ENCODE measurements at places on chromosomes 7 and 10.

- DNase-seq = no peak
Measured at GRCh38 chr7:8155836-8156235, 106.1 kb downstream of the ICA1 start.

GRCh38 chr7:45897042-45897690 lies 8.9 kb downstream of the IGFBP1 start:
- DNase-seq = no peak

GRCh38 chr10:44477046-44477425 lies 92.1 kb upstream of the CXCL12 start:
- DNase-seq = no peak

DNA sequence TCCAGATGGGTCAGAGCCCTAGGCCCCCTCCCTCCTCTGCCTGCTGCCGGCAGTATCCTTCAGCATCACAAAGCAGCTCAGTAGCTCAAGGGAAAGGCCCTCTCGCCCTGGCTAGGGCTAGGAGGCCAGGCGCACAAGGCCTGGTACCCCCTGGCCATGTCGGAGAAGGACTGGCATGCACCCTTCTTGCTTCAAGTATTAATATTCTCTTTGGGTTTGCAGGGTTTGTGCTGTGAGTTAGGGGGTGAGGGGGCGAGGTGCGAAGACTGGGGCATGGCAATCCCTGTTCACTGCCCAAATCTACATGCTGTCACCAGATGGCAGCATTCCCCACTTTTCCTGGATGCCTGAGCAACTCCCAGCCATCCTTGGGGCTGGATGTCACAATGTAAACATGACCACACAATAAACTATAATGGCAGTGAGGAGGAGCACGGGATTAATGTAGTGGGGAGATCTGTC lies 105.2 kb downstream of the NEURL1 start:
- DNase-seq = no peak

DNA sequence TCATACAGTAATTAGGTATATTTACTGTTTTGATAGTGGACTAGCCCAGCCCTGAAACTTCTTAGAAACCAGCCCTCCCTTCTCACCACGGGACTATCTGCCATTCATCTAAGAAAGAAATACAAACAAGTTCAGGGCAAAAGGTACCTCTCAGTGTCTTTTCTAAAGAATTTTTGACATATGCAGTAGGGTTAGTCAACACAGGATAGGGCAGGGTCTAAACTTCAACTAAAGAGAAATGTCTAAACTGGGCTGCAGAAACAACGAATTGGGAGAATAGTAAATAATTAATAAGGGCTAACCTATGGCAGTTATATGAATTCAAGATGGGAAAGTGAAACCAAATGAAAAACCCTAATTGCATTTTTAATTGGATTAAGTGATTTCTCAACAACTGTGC lies 496.6 kb downstream of the INHBA start:
- DNase-seq = no peak

DNA sequence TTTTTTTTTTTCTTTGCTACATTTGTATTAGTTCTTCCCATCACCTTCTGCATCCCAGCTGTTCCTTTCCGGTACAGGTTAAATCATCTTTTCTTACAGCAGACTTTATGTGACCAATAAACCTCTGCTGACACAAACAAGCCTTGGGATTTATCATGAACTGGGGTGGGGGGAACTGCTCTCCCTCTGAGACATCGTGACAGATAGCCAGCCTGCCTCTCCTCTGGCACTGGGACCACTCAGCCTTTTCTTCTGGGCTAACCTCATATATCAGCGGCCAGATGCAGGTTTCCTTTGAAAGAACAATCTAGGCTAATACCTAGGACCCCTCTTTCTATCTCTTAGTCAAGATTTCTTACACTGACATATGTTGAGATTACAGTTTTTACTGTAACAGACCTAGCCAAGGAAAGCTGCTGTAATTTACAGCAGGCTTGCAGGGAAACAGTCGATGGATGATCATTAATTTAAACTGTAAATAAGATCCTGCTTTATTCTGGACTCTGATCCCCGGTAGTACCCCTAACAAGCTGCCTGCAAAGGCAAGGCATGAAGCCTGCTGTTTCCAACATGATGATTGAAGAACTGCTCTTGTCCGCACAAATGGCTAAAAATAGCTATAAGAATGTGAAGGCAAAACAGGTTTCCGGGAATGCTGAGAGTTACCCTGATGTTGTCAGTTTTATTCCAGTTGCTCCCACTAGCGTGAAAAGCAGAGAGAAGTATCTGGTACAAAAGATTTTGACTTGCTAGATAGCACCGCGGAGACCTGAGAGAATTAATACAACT lies 338.7 kb downstream of the SORCS1 start:
- DNase-seq = no peak

GRCh38 chr10:33880291-33880690 lies 545.8 kb upstream of the NRP1 start:
- DNase-seq = no peak

DNA sequence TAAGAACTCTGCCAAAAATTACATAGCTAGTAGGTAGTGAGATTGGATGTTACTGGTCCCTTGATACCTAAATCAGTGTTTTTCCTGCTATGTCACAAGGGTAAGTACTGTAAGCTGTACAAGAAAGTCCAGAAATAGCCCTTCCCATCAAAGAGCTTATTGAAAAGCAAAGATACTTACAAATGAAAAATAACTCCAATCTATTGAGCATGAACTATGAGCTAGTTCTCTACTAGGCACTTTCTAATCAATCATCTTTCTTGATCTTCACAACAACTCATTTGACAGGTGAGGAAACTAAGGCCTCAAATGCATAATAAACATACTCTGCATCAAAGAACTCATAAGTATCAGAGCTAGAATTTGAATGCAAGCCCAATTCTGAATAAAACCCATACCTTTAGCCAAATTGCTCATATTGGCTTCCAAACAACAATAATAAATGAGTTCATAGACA lies 249.8 kb upstream of the TCF7L2 start:
- no peak for DNase-seq

GRCh38 chr10:77188521-77188920 lies 449.1 kb downstream of the KCNMA1 start:
- no peak for DNase-seq

DNA sequence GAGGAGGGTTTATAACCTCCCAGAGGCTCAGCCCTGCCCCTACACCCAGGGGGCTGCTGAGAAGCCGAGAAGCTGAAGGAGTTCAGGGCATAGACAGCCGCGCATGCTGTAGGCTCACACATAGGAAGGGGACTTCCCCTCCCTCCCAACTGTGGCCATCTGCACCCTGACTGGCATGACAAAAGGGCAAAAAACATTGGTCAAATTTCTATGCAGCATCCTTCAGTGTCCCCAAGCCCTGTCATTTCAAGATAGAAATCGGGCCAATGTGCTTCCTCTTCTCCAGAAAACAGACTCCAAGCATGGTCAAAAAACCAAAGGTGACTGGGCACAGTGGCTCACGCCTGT lies 55.9 kb upstream of the MYL10 start:
- no peak for DNase-seq

DNA sequence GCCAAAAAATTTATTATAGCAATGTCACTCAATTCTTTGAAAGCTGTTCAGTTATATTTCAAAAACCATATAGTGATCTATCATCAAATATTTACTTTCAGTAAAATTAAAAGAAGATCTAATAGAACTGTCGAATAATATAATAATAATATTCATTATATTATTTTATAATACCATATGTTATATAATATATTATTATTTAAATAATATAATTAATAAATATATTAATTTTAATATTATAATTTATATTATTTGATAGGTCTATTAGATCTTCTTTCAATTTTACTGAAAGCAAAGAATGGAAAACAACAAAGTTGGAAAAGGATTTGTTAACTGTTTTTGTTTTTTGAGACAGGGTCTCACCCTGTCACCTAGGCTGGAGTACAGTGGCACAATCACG lies 22.5 kb upstream of the UCMA start:
- DNase-seq = no peak

- DNase-seq = no peak
Measured at GRCh38 chr7:69177941-69178494, 420.3 kb upstream of the AUTS2 start.

DNA sequence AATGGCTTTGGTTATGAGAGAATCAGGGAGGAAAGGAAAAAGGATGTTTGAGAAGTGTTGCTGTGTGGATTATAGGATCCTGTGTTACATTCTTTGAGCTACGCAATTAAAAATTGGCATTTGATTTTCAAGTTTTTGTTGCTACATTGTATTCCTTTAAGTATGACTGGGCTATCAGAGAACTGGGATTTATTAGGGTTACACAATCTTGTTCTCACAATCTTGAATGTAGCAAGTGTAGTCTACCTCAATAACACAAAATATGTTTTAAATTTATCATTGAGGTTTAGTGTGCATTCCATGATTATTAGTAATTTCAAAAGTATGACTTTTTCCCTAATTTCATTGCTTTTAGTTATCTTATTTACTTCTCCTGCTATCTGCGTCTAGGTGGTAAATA lies 113.9 kb downstream of the CACNB2 start:
- DNase-seq = no peak

Measured in stimulated activated CD8-positive, alpha-beta memory T cell treated with anti-CD3 and anti-CD28 coated beads, Interleukin-15, amount 100 ng/mL, for 24 hours (primary cell).